Lower leg skin (tissue), 4 donors: ENCODE measurements at places on chromosomes 2 and 18.

- no peak for DNase-seq
Measured at GRCh38 chr2:148888003-148888501, 13.0 kb downstream of the KIF5C start.

GRCh38 chr2:45896311-45896710, 244.8 kb downstream of the PRKCE start:
- no peak for DNase-seq

- DNase-seq: no peak
Measured at GRCh38 chr2:240149943-240150784, 9.7 kb upstream of the OTOS start.

GRCh38 chr2:169868951-169869350, 41.7 kb downstream of the UBR3 start:
- no peak for DNase-seq

- DNase-seq: no peak
Measured at GRCh38 chr2:228731517-228731916, 539.6 kb downstream of the PID1 start.

DNA sequence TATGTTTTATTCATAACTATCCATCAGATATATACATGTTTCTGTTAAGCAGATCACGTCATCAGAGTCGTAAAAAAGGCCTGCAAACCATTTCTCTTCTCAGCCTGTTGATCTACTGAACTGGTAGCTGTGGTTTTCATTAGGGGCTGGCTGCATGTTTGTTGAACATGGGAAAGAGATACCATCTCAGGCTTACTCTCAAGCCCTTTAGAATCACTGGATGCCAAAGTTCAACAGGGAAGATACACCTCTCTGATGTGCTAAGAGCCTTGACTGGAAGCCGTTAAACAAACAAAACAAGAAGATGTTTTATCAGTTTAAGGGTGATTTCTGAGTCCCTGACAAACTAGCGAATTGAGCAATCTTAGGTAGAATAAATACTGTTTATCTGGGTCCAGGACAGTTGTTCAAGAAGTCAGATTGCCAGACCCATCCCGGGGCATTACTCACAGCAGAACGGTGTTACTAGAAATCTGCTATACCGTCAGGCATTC, 94.5 kb upstream of the LMAN1 start:
- DNase-seq: no peak

- peak; percentile 100 for DNase-seq
Measured at GRCh38 chr2:231464576-231465540, 574 bp upstream of the NCL start.
